ENCODE measurements at places on chromosomes 5 and 9. TPM values are rescaled to one million over a fixed set of nuclear protein-coding genes. Genes with fewer than 3 reads are reported as not detected.

Gene SV2C
- total RNA-seq, result 2.1 TPM

Gene CNTLN
- total RNA-seq, result 49.3 TPM

Gene ELL2
- total RNA-seq, result 30.2 TPM

DNA sequence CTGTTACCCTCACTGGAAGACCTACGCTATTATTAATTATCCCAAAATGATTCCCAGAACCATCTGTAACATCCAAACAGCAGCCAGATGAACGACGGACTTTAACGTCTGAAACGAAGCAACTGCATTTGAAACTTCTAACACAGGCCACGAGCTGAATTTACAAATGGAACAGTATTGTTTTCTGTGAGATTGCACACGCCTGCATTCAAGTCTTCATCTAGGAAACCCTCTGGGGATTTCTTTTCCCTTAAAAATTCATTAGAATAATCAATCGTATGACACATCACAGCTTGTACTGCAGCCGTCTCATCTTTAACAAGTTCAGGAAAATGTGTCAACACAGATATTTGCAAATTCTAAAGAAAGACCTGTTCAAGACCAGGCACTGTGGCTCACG is 80.2 kb downstream of the MYO10 start:
- no peak for DNase-seq

DNA sequence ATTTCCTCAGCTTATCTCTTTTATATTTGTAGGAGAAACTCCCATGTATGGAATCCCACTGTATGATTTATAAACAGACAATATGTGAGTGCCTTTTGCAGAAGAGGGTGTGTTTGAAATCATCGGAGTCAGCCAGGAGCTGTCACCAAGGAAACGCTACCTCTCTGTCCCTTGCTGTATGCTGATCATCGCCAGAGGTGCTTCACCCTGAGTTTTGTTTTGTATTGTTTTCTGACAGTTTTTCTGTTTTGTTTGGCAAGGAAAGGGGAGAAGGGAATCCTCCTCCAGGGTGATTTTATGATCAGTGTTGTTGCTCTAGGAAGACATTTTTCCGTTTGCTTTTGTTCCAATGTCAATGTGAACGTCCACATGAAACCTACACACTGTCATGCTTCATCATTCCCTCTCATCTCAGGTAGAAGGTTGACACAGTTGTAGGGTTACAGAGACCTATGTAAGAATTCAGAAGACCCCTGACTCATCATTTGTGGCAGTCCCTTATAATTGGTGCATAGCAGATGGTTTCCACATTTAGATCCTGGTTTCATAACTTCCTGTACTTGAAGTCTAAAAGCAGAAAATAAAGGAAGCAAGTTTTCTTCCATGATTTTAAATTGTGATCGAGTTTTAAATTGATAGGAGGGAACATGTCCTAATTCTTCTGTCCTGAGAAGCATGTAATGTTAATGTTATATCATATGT is 18.0 kb upstream of the CTSL start:
- DNase-seq, result no peak

GRCh38 chr9:132295181-132295580 is 59.6 kb downstream of the SETX start:
- no peak for DNase-seq

DNA sequence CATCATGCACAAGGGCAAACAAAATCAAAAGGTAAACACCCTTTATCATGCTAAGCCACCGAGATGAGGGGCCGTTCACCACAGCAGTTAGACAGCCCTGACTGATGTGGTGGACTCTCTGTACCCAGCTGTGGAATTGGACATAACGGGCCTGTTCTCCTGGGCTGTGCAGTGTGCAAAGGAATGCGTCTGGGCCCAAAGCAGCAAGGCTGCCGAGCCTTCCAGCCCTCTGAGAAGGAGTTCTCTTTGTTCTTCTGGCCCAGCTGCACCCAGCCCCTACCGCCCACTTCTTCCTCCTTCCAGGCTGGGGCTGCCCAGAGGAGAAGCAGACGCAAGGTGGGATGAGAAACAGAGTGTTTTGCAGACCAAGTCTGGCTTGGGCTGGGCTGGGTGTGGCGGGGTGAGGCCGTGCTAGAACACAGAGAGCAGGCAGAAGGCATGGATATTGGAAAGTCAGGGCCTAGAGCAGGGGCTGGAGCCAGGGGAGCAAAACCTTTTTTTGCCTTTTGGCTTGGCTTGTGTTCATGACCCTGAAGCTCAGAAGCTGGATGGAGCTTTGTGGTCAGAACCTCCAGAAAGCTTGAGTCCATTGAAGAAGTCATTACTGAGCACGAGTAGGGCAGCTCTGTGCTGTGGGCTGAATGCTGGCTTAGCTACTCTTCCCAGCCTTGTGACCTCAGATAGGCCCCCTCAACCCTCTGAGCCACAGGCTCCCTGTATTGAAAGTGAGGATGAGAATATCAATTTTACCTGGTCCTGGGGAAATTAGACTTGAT is 49.8 kb upstream of the SH3PXD2B start:
- DNase-seq, result no peak

DNA sequence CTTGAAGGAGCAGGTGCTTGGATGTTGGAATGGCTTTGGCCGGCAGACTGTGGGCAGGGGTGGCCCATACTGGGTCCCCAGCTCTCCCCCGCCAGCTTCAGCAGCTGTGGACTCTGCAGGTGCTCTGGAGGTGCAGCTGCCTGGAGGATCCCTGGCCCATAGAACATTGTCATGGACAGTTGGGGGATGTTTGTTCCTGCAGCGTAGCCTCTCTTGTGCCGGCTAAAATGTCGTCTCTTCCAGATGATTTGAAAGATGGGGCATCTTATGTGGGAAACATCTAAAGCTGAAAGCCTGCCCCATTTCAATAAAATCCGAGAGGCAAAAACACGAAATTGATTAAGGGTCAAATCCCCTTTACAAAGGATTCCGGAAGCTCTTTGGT is 13.5 kb upstream of the SLC6A19 start:
- no peak for DNase-seq

GRCh38 chr5:56412601-56413379 is 179.7 kb upstream of the ANKRD55 start:
- DNase-seq, result no peak
